ENCODE measurements at places on chromosomes 11 and 22. TPM values are rescaled to one million over a fixed set of nuclear protein-coding genes. Genes with fewer than 3 reads are reported as not detected.

DNA sequence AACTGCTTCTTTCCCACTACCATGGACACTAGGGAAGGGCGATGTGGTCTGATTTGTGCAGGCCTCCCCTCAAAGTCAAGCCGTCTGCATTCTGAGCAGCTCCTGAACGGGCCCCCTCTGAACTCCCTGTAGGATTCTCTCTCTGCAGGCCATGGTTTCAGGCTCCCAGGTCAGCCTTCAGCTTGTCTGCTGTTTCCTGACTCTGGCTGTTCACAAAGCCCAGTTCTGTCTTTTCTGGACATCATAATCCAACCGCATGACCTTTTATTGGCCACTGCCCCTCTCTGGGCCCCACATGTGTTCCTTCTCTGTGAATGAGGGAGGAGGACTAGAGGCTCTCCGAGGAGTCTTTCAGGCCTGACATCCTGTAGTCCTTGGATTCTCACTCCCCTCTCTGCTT is 161.0 kb downstream of the FEZ1 start:
- H3K4me1 ChIP-seq, result peaks cover 37% of the 10 kb centered on the region
- H3K4me3 ChIP-seq, result no peak overlapping the region
- no peak for DNase-seq
- peak overlapping the region; percentile 27 for H3K27ac ChIP-seq

DNA sequence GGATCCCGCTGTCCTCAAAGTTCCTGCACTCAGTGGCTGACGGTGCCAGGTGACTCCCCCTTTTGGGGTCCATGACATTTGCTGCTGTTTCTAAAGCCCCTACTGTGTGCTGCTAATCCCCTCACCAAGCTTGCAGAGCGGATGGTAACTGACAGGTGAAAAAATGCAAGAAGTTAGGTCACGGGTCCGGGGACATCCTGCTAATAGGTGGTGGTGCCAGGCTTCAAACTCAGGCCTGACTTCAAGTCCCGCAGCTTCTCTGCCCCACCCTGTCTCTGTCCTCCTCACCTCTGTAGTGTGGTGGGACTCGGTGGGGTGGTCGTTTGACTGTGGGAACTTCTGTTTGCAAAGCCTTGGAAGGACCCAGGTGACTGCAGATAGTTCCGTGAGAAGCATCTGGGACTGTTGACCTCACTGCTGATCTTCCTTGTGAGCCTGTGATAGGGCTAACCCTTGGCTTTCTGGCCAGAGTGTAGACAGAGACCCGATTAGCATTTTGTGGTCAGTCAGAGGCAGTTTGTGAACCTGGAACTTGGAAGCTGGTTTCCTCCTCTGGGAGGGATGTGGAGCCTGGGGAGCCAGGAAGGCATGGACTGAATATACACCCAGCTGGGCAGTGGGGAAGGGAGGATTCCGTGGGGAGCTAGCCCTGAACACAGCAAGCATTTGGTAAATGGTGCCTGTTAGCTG is 115.4 kb upstream of the OR4B1 start:
- no peaks in the 10 kb centered on the region for H3K36me3 ChIP-seq
- peaks cover 13% of the 10 kb centered on the region for H3K4me1 ChIP-seq
- no peaks in the 10 kb centered on the region for H3K27me3 ChIP-seq
- no peak overlapping the region for H3K4me3 ChIP-seq
- DNase-seq, result no peak
- no peak overlapping the region for H3K27ac ChIP-seq

GRCh38 chr11:13942971-13943381 is 19.5 kb upstream of the SPON1 start:
- H3K36me3 ChIP-seq, result no peaks in the 10 kb centered on the region
- no peak overlapping the region for H3K27ac ChIP-seq

- no peak overlapping the region for H3K4me3 ChIP-seq
- no peaks in the 10 kb centered on the region for H3K27me3 ChIP-seq
- H3K4me1 ChIP-seq, result peaks cover 17% of the 10 kb centered on the region
- H3K36me3 ChIP-seq, result no peaks in the 10 kb centered on the region
- no peak overlapping the region for H3K27ac ChIP-seq
- DNase-seq, result no peak
Measured at GRCh38 chr11:69041516-69041915, 7.2 kb upstream of the TPCN2 start.

DNA sequence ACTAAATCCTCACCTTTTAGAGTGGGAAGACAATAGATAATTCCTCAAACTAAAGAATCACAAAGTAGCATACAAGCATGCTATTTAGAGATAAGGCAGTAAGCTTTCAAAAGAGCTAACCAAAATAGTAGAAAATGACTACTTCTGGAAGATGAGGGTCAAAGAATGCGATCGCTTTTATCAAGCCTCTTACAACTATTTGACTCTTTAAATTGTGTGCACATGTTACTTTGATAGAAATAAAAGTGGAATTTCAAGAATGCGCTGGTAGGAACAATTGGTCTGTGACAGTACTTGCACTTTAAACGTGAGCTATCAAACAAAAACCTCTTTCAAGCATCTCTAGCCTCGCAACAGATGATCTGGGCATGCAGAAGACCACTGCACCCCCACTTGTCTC is 97.3 kb downstream of the COMMD9 start:
- DNase-seq, result no peak
- H3K36me3 ChIP-seq, result no peaks in the 10 kb centered on the region
- no peak overlapping the region for H3K4me3 ChIP-seq
- peaks cover 50% of the 10 kb centered on the region for H3K4me1 ChIP-seq
- no peak overlapping the region for H3K27ac ChIP-seq

GRCh38 chr11:92739491-92739890 is 230.0 kb upstream of the MTNR1B start:
- no peaks in the 10 kb centered on the region for H3K27me3 ChIP-seq
- H3K4me1 ChIP-seq, result peaks cover 22% of the 10 kb centered on the region
- no peaks in the 10 kb centered on the region for H3K36me3 ChIP-seq
- H3K4me3 ChIP-seq, result no peak overlapping the region
- peak overlapping the region; percentile 87 for H3K27ac ChIP-seq
- DNase-seq, result no peak

- H3K27me3 ChIP-seq, result no peaks in the 10 kb centered on the region
- peak overlapping the region; percentile 93 for H3K27ac ChIP-seq
- H3K4me1 ChIP-seq, result peaks cover 47% of the 10 kb centered on the region
Measured at GRCh38 chr11:72072348-72072747, 8.0 kb downstream of the NUMA1 start.

GRCh38 chr11:64474680-64475079 is 115.7 kb downstream of the RPS6KA4 start:
- H3K27ac ChIP-seq, result no peak overlapping the region
- peaks cover 54% of the 10 kb centered on the region for H3K27me3 ChIP-seq
- H3K4me1 ChIP-seq, result no peaks in the 10 kb centered on the region
- H3K4me3 ChIP-seq, result no peak overlapping the region

GRCh38 chr11:125082611-125083311 is 19.7 kb downstream of the SLC37A2 start:
- no peaks in the 10 kb centered on the region for H3K36me3 ChIP-seq
- H3K4me1 ChIP-seq, result peaks cover 10% of the 10 kb centered on the region
- peaks cover 2% of the 10 kb centered on the region for H3K27me3 ChIP-seq
- peak overlapping the region; percentile 91 for H3K27ac ChIP-seq
- no peak overlapping the region for H3K4me3 ChIP-seq
- DNase-seq, result peak; percentile 43

- peaks cover 2% of the 10 kb centered on the region for H3K4me1 ChIP-seq
- H3K4me3 ChIP-seq, result no peak overlapping the region
- no peaks in the 10 kb centered on the region for H3K27me3 ChIP-seq
- DNase-seq, result no peak
- H3K27ac ChIP-seq, result no peak overlapping the region
Measured at GRCh38 chr11:100581318-100581717, 105.8 kb upstream of the ARHGAP42 start.

DNA sequence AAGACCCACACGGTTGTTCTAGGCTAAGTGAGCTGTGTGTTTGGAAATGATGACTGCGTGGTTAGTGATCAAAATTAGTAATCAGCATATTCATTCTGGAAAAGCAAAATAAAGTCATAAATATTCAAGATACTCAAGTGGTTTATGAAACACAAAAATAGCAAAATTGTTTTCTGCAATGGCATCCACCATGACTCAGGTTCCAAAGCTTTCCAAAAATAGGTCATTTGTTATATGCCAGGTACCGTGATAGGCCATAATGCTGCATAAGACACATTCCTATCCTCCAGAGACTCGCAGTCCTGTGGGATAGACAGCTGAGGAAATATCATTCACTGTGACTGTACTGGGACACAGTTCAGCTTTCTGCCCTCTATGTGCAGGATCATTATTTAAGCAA is 2.4 kb upstream of the ATL3 start:
- peaks cover 25% of the 10 kb centered on the region for H3K4me1 ChIP-seq
- DNase-seq, result no peak
- no peak overlapping the region for H3K27ac ChIP-seq
- no peaks in the 10 kb centered on the region for H3K36me3 ChIP-seq
- no peaks in the 10 kb centered on the region for H3K27me3 ChIP-seq

DNA sequence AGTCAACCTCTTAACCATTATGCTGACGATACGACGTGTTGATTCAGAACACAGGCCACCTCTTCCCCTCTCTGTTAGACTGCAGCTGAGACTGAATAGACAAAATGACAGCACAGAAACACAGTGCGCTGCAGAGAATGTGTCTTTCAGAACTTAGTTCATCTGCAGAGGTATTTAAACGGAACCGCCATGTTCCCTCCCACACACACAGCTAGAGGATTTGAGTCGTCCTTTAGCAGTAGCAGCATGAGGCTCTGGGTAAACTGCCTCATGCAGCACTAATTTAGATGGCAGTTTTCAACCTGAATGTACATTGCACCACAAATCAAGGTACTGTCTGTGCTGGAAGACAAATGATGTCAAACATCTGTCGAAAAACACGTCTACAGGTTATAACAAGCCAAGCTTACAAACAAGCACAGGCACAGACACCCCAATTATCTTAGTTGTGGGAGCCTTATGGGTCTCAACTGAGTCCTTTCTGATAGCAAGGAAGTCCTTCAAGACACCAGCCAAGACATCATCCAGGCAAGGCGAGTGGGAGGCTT is 76.6 kb upstream of the LRRC4C start:
- no peak overlapping the region for H3K4me3 ChIP-seq
- no peak for DNase-seq
- no peak overlapping the region for H3K27ac ChIP-seq
- H3K36me3 ChIP-seq, result no peaks in the 10 kb centered on the region
- no peaks in the 10 kb centered on the region for H3K27me3 ChIP-seq

The IFITM1 gene
- 1.6 TPM for total RNA-seq

The IL17REL gene
- not detected for total RNA-seq

The MIOX gene
- not detected for total RNA-seq

Data from chondrocyte (in vitro differentiated cells).